Mesenteric fat pad (tissue), 1 donor: ENCODE measurements at places on chromosomes 13 and 19. TPM values are rescaled to one million over a fixed set of nuclear protein-coding genes. Genes with fewer than 3 reads are reported as not detected.

PTH2 gene
- not detected for total RNA-seq

- peak; percentile 99 for DNase-seq
These were observed at the start of gene GPX4 for GRCh38 chr19:1103708-1104310. GPX4 (plus strand) TSS chr19:1103994; CDS start chr19:1104044, 50 bp downstream.

GRCh38 chr19:44661205-44661604, 10.1 kb upstream of the CEACAM19 start:
- no peak for DNase-seq

GRCh38 chr19:47779524-47780214, 1.2 kb downstream of the SELENOW start:
- no peak for DNase-seq

DNA sequence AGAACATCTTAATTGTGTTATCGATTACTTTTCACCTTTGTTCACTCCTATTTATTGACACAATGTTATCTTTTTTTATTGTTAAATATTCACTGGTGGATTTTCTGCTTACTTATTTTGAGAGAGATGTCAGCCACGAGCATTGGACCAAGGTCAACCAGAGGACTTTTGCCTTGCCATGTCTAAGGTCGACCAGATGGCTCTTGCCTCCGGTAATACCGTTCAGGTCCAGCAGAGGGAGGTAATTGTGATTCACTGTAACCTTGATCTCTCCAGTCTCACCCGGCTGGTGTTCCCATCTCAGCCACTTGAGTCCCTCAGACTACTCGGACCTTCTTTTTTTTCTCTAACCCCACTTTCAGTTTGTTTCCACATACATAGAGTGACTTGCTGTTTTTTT, 1438.1 kb downstream of the UQCRFS1 start:
- no peak for DNase-seq

DNA sequence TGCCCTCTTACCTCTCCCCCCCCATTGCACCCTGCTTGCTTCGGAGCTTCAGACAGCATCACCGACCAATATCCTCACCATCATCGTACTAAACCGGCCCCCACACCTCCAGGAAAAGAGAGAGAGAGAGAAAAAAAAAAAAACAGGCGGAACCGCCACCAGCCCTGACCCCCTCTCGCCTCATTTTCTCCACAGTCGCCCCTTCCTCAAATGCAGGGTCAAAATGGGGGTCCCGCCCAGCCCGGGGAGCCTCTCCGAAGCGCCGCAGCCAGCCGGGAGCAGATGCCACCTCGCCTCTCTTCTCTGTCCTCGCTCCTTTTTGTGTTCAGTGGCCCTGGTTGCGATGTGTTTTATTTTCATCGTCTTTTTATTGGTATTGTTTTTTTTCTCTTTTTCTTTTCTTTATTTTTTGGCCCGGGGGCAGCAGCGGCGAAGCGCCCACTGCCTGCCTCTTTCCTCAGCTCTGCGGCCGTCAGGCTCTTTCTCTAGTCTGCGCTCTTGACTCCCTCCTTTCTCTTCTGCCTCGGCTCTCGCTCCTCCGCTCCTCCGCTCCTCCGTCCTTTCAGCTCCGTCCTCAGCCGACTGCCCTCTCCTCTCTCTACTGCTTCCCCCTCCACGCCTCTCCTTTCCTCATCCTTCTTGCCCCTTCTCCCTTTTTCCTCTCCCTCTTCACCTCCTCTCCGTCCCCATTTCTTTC, 41.4 kb downstream of the DEDD2 start:
- no peak for DNase-seq

DNA sequence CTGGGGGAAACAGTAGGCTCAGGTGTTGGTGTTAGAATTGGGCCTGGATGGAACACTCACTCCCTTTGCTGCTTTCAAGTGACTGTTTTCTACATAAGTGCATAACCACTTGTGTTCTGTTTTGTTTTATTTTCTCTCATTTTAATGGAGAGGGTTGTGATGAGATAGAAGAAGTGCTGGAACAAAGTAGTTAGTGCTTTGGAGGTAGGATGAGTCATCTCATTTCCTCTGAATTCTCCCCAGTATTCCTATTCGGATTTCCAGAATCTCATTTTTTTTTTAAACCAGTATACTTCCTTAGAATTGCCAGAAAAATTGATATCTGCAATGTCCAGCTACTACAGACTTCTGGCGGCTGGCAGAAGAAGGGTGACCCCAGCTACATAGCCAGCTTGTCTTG, 575.9 kb downstream of the MYO16 start:
- DNase-seq, result no peak

DNA sequence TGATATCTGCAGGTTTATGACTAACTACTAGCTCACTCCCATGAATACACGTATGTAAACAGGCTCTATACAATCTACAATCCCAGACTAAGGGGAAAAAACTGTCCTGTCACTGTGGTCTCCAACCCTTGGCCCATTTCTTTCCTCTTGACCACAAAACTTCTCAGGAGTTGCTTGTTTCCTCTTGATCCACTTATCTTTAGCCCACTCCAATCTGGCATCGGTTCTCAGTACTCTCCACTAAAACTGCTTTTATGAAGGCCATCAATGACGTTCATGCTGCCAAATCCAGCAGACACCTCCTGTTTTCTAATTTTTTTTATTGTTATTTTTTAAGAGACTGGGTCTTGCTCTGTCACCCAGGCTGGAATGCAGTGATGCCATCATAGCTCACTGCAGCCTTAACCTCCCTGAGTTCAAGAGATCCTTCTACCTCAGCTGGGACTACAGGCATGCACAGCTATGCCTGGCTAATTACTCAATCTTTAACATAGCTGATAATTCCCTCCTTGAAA, 31.9 kb upstream of the USPL1 start:
- no peak for DNase-seq

DNA sequence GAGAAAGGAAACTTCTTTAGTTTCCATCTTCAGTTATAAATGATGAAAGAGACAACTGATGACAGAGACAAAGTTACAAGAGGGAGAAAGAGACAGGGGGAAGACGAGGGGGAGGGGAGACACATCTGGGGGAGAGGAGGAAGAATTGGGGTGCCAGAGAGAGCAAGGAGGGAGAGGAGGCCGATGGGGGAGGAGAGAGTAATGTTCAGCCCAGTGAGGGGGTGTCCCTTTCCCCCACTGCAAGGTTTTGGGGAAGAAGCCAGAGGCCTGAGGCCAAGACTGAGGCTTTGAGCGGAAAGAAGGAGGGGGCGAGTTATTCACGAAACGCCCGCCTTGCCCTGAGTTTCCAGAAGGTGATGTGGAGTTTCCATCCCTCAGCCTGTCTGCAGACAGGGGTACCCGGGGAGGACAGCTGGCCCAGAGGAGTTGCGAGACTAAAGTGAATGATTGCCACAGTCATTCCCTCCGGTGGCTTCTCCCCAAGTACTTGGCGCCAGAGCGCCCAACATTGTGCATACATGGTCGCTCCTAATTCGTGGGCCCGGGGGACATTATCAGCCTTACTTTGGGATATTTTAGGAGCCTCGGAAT, 558 bp upstream of the PPAN start:
- DNase-seq, result no peak
